COLO829 (cell line): ENCODE measurements at places on chromosomes 12 and 14.

DNA sequence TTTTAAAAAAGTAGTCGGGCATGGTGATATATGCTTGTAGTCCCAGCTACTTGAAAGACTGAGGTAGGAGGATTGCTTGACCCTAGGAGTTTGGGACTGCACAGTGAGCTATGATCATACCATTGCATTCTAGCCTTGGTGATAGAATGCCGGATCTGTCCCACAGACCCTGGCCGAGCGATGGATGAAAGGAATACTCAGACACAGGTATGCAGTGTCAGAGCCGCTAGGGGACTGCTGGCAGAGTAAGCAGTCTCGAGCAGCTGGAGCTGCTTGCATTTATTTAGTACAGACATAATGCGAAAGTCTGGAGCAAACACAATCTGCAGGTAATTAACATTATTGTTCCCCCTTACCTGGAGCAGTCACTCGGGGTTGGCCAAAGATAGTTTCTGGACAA lies 18.6 kb downstream of the AICDA start:
- no peak for DNase-seq

DNA sequence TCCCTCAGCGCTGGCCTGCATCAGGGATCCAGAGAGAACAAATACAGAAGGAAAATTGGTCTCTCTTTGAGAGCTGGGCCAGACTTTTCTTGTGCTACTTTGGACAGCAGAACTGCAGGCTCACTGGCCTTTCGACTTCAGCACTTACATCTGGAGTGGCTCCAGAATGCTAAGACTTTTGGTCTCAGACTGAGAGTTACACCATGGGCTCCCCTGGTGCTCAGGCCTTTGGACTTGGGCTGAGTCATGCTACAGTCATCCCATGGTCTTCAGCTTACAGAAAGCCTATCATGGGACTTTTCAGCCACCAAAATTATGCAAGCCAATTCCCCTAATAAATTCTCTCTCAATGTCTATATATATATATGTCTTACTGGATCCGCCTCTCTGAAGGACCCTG lies 9.0 kb upstream of the CD163 start:
- no peak for DNase-seq

- DNase-seq, result no peak
Observed at GRCh38 chr14:104009297-104009696, 67.0 kb upstream of the RD3L start.

GRCh38 chr14:76877871-76878270 lies 51.7 kb downstream of the LRRC74A start:
- DNase-seq, result peak; percentile 42

DNA sequence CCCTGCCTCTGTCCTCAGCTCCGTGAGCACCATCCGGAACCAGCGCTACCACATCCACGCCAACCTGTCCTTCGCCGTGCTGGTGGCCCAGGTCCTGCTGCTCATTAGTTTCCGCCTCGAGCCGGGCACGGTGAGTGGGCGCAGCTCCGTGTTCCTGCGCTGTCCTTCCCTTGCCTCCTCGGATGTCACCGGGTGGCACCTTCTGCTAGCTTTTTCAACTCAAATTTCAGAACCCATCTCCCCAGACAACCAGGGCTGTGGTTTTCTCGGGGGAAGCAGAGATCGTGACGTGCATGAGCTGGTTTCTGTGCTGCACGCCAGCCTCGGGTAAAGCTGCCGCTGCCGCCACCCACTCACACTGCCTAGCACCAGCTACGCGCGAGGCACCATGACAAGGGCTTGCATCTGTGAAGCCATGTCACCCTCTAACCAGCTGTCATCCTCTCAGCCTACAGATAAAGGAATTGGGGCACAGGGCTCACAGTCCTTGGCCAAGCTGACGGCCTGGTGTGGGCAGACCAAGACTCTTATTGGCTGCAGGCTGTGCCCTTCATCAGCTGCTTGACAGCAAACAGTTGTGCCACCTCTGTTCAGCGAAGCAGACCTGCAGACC lies 152.1 kb downstream of the ADGRD1 start:
- no peak for DNase-seq

- no peak for DNase-seq
Observed at GRCh38 chr14:95497561-95498011, 18.9 kb downstream of the SYNE3 start.

- DNase-seq, result no peak
Observed at GRCh38 chr12:83210933-83211332, 524.2 kb downstream of the TMTC2 start.

DNA sequence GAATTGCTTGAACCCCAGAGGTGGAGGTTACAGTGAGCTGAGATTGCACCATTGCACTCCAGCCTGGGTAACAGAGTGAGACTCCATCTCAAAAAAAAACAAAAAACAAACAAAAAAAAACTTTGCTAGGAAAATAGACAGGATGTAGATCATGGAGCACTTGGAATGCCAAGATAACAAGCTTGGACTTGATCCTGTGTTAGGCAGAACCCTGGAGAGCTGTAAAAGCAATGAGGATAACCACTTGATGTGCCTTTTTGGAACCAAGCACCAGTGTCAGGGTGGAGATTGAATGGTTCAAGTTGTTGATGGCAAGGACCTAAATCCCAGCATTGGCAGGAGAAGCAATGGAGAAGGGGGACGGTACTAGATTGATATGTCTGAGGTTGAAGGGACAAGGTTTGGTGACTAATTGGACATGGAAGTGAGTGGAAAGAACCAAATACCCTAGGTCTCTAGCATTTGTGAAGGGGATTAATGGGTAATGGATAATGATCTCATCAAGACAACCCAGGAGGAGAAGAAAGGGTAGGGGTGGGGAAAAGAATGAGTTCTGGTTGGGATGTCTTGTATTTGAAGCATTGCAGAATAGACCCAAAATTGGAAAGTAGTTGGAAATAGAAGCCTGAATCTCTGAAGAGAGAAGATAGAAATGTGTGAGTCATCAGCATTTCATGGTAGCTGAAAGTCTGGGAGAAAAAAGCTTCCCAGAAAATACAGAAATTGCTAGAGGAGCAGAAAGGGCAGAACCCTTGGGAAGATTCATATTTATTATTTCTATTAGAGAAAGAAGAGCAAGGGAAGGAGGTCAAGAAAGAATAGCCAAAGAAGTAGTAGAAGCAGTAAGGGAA lies 176.7 kb downstream of the NUAK1 start:
- DNase-seq, result no peak

GRCh38 chr12:94819011-94819410 lies 168.7 kb upstream of the TMCC3 start:
- no peak for DNase-seq
